Fibroblast of gingiva (primary cell): ENCODE measurements at places on chromosomes 6 and 20.
A peak's percentile ranks its signal among the peaks of the same experiment; 100 is the strongest.

- DNase-seq = no peak
These were observed 88.0 kb downstream of the ATP9A start for GRCh38 chr20:51680067-51680749.

DNA sequence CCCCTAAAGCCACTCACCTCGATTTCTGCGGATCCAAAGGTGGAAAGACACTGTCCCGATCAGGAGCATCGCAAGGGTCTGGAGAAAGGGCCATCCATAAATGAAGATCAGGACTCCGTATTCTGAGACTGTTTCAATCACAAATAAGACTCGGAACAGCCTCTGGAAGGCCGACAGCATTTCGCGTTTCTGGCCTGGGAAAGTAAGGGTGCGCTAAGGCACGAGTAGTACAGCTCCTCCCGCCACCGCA is 44.6 kb downstream of the DPPA5 start:
- no peak for DNase-seq

DNA sequence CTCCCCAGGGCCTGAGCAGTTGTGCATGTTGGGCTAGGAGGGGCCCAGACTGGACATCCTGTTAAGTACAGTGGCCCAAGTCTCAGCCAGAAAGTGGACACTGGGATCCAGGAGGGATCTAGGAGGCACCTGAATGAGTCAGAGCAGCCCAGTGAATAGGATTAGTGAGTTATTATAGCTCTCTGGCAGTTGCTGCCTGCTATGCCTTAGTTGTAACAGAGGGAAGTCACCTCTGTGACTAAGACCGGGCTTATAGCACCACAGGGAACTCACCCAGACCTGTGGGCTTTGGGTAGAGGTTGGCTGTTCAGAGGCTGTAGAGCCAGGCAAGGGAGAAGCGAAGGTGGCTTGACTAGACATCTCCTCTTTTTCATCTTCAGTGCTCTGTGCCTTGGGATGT is 39.0 kb upstream of the AAR2 start:
- no peak for DNase-seq

GRCh38 chr6:20814494-20814893 is 280.2 kb downstream of the CDKAL1 start:
- no peak for DNase-seq

DNA sequence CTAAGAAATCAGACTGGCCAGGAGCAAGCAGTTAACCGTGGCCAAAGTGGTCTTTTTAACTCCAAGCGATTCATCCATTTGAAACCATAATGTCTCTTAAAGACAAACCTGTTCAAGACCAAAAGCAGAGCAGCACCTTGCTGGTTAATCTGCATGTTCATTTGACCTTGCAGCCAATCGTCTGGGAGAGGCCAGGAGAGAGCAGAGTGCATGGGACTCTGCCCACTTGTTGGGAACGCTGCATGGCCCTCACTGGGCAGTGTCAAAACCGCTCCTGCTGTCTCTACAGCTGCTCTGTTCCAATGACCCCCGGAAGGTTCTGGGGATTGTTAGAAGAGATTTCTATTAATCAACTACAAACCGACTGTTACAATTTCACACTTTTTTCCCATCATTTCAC is 79.6 kb downstream of the OLIG3 start:
- no peak for DNase-seq

GRCh38 chr6:133804265-133804664 is 84.6 kb upstream of the TCF21 start:
- DNase-seq = no peak

GRCh38 chr6:144195671-144196270 is 45.5 kb downstream of the STX11 start:
- DNase-seq = peak; percentile 59

DNA sequence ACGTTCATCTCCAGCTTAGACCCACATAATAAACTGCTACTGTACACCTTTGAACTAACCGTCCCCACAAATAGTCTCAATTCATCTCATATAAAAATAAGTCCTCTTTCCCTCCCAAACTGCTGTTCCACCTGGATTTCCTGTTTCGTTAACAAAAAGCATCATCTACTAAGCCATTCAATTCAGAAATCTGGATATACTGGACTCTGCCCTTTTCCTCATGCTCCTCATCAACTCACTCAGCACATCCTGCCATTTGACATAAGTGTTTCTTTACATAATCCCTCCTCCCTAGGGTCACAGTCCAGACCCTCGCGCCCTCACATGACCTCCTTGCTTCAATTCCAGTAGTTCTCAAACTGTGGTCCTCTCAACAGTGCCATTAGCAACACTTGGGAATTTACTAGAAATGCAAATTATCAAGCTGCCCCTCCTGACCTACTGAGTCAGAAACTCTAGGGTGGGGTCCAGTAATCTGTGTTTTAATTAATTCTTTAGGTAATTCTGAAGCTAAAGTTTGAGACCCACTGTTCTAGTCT is 4.5 kb downstream of the MKKS start:
- no peak for DNase-seq

- no peak for DNase-seq
These were observed 245.5 kb upstream of the ECI2 start for GRCh38 chr6:4380881-4381281.

- DNase-seq = no peak
These were observed 216.8 kb downstream of the GJA1 start for GRCh38 chr6:121652223-121652622.

DNA sequence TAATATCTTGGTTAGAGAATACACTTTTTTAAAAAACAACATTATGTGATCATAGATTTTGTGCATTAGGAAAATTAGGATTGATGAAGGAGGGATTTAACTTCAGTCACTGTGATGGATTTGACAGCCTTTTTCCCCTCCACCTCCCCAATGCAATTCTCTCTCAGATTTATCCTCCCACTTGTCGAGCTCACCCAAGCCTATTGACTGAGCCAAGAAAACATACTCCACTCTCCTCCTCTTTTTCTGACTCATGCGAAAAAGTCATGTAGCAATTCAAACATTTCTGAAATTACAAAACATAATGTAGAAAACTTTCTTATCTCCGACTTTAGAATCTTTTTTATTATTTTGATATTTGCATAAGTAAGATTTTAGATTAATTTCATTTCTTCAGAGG is 24.1 kb downstream of the KLHL32 start:
- DNase-seq = no peak

- no peak for DNase-seq
These were observed 3.9 kb downstream of the CNPY3 start for GRCh38 chr6:42933205-42933604.

GRCh38 chr6:56517155-56517745 is 125.4 kb downstream of the DST start:
- peak; percentile 42 for DNase-seq

DNA sequence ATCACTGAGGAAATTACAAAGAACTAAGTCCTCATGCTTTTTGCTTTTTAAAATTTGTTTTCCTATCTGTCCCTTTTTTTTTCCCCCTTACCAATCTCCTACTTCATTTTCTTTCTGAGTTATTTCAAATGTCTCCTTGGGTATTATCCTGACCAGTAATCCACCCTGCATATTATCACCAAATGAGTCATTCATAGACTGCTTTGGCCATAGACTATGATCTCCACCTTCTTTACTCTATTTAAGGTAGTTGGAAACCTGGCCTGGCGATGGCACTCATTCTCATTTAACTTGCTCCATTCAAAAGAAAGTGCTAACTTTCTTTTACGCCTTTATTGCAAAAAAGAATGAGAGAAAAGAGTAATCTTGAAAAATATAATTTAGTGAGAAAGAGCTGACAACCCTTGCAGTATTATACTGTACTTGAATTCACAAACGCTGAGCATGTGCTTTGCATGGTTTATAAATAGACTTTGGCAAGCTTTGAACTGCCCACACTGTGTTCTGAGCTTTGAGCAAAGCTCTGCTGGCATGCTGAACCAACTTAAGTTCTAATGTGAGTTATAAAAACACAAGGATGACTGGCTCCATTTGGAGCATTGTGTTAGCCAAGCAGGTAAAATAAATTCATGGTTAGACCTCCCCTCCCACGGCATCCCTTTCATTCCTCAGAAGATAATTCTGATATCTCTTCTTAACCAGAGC is 198.9 kb downstream of the NKAIN2 start:
- no peak for DNase-seq

GRCh38 chr6:116118608-116119007 is 7.3 kb downstream of the COL10A1 start:
- no peak for DNase-seq

- DNase-seq = no peak
These were observed 41.9 kb downstream of the SNHG17 start for GRCh38 chr20:38393259-38393658.

- peak; percentile 13 for DNase-seq
These were observed 522.9 kb downstream of the CDH26 start for GRCh38 chr20:60480950-60481742.

DNA sequence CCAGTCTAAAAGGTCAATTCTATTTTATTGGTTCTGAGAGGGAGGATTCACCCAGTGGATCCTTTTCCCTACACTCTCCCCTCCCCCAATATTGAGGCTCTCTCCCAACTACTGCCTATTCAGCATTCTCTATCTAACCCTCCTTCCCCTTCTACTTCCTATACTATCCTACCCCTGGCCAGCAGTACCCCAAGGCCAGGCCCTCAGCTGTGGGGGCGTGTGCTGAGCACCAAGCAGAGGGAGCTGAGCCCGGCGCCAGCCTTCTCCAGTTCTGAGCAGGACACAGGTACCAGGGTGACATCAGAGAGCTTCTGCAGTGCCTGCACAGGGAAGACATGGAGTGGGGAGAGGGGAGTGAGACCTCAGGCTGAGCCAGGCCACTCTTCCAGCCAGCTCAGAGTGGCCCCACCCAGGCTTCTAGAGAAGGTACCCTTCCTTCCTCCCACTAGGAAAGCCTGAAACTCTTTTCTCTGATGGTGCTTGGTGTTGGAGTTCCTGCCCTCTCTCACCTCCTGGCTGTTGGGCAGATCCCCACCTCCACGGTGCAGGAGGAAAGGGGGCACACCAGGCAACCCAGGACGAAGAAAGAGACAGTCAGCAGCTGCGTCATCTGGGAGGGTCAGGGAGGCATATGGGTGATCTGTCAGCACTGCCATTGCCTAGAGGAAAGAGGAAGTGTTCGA is 1.9 kb downstream of the DDAH2 start:
- DNase-seq = no peak

DNA sequence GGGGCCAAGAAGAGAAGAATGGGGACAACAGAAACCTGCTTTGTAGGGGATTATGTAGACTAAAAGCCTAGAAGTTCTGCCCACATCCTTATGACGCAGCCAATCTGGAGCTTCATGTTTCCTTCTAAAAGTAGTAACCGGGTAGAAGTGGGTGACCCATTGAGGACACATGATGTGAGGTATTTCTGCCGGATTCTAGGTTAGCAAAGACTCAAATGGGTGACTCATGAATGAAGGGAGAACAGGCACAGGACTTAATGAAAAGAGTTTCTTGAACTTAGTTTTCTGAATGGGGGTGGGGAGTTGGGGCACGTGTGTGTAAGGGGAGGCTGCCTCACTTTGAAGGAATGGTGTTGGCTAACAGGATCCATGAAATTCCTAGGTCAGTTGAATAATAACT is 68.8 kb downstream of the CDS2 start:
- no peak for DNase-seq

DNA sequence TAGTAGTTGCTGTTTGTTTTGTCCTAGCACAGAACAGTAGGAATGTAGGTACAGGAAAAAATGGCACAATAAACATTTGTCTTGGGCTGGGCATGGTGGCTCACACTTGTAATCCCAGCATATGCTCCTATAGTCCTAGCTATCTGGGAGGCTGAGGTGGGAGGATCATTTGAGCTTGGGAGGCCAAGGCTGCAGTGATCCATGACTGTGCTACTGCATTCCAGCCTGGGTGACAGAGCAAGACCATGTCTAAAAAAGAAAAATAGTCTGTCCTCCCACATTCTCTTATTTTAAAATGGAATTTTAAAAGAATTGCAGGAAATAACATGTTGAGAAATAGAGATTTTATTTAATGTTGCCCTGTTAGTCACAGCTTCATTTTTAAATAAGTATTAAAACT is 87.8 kb downstream of the ANKRD6 start:
- no peak for DNase-seq

DNA sequence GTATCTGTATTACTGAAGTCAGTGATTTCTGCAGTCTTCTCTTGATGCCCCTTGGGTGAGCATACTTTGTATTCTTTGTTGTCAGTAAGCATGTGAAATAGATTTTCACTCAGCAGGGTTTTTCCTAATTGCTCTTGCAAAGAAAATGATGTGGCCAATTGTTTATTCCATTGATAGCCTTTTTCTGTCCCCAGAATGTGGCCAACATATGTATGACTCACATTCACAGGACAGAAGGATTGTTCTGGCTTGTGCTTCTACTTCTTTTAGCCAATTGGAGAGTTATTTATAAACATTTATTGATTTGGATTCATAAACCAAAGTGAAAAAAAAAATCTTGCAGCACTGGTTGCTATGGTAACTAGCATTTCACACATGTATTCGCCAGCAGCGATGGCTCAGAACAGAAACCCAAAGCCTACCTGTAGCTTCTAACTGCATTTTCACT is 54.4 kb upstream of the RBM24 start:
- peak; percentile 49 for DNase-seq

DNA sequence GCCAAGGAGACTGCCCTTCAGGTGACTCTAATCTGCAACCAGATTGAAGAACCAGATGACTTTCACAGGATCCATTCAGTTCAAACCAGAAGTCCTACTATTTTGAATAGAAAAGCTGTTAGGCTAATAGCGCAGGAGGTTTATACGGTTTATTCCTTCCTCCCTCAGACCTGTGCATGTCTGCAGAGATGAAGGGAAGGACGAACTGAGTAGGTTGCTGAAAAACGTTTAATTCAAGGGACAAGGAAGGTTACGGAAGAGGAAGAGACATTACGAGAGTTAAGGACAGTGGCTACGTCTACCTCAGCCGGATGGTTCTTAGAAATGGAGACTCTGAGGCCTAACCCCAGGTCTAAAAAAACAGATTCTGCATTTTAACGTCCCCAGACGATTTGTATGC is 978 bp downstream of the AURKA start:
- DNase-seq = no peak

DNA sequence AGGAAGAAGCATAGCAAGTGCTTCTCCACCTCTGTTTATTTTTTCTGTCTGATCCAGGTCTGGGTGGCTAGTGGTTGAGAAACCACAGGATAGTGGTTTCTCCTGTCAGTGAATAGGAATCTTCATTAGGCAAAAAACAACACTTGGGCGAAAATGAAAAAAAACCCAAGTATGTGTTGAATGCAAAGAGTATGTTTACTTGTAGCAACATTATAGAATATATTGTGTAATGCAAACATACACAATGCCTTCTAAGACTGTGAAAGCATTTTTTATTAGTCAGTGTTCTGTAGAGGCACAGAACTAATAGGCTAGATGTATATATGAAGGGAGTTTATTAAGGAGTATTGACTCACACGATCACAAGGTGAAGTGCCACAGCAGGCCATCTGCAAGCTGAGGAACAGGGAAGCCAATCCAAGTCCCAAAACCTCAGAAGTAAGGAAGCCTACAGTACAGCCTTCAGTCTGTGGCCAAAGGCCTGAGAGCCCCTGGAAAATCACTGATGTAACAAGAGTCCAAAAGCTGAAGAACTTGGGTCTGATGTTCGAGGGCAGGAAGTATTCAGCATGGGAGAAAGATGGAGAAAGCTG is 111.1 kb downstream of the UST start:
- DNase-seq = peak; percentile 74
